Caco-2 (cell line): ENCODE measurements at places on chromosomes 12 and 14.

GRCh38 chr12:88763536-88764100, 183.3 kb upstream of the KITLG start:
- no peak for DNase-seq

GRCh38 chr14:65210118-65210821, 108.0 kb upstream of the MAX start:
- no peak for DNase-seq

DNA sequence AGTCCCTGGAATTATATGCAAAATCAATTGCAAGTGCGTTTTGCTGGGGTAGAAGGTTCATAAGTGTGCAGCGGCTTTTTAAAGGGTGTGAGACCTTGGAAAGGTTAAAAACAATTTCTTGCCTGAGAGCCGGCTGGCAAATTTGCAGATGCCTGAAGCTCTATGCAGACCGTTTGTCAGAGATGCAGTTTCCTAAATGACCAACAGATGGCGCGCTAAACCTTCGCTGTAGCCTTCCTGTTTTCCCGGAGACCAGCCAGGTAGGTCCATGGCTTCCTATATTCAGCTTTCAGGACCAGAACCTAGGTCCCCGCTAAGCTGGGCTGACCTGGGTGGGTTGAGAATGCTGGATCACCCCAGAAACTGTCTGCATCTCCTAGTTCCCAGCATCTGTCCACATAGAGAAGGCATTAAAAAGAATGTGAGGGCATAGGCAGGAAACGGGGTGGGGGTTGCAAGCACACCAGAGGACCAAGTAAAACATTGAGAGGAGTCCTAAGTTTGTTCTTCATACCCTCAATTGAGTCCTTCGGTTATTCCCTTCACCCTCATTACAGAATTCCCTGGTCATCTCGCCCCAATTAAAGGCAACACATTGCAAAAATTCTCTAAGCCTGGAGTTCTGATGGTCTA, 5.7 kb upstream of the NOS1 start:
- peak; percentile 69 for DNase-seq

DNA sequence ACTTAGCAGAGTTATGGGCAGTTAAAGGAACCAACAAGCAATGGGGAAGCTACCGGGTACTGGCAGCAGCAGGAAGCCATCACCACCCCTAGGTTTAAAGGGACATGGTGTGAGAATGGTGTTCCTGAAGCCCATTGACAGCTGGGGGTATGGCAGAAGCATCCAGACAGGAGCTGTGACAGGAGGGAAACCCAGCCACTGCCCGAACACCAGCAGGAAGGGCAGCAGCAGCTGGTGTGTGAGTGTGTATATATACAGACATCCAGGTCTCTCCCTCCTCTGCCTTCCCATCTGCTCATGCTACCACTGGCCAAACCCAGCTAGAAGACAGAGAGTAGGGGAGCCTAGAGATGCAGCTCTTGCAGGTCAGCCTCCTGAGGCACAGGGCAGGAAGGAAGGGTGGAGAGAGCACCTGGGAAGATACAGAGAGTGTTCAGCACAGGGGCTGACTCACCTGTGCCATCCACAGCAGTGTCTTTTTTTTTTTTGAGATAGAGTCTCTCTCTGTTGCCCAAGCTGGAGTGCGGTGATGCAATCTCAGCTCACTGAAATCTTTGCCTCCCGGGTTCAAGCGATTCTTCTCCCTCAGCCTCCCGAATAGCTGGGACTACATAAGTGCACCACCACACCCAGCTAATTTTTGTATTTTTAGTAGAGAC, 9.2 kb upstream of the ADCK1 start:
- DNase-seq, result no peak

DNA sequence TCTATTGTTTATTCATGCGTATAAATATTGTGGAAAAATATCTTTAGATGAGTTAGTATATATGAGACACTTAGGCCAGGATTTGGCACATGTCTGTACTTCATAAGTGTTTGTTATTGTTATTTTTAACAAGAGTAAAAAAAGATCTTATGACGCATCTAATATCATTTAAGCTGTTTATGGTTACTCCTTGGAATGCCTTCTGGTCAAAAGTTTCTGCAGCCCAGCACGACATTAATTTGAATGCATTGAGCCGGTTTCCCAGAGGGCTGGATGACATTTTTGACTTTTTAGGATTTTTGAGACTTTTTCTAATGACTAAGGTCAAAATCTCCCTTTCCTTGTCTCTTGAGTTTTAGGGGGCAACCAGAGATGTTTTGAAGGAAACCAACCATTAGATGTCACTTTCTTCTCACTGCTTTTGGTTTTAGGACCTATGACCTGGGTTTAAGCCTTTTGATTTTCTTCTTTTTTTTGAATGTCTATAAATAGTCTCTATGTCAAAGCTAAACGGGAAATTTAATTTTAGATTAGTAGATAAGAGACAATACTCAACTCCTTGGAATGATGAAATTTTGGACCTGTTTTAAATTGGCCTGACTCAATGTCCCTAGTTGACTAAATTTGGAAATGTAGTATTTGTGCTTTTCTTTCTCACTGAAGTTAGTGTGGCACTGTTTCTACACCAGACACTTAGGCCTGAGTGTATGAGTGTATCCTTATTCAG, 215.5 kb downstream of the AEBP2 start:
- no peak for DNase-seq

DNA sequence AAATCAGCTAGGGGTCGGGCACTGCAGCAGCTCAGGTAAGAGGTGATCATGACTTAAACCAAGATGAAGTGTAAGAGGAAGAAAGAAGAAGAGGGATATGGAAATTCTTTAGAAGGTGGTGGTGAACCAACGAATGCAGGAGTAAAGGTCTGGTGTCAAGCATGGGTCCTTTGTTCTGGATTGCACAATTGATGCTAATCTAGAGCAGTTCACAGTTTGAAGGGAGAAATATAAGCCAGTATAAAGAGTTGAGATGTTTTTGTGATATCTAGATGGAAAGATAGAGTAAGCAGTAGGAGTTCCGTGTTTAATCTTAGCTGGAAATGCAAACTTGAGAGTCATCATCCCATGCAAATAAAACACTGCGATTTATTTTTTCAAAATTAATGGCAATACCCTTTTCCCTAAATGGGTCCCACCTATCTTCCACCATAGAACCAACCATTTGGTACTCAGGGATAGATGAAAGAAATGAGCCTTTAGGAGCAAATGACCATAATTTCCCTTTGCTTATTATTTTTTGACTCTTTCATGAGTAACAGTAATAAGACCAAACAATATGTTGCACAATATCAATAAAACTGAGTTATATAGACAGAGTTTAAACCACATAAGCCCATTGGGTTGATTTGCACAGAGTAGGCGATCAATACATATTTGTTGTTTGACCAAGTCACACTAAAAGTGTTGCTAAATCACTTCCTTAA, 15.0 kb upstream of the MGP start:
- no peak for DNase-seq

GRCh38 chr14:32074887-32075572, 2.1 kb upstream of the ARHGAP5 start:
- DNase-seq, result no peak

GRCh38 chr12:28793581-28794151, 355.4 kb upstream of the FAR2 start:
- DNase-seq, result no peak

GRCh38 chr12:96164951-96165811, 29.0 kb upstream of the ELK3 start:
- no peak for DNase-seq

DNA sequence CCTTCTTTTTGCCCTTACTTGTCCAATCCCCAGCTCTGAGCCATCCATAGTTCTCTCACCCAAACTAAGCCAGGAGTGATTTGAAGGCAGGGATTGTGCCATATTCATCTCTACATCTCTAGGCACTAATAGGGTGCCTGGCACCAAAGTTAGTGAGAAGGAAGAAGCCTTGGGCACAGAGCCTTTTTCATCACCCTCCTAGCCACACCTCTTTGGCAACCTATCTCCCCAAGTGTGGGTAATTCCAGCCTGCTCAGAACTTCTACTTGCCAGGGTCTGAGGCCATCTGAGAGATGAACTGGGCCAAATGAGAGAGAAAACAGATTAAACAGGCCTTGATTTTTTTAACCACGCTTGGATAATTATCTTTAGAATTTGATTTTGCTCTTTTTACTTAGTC, 61.3 kb downstream of the PHLDA1 start:
- no peak for DNase-seq

DNA sequence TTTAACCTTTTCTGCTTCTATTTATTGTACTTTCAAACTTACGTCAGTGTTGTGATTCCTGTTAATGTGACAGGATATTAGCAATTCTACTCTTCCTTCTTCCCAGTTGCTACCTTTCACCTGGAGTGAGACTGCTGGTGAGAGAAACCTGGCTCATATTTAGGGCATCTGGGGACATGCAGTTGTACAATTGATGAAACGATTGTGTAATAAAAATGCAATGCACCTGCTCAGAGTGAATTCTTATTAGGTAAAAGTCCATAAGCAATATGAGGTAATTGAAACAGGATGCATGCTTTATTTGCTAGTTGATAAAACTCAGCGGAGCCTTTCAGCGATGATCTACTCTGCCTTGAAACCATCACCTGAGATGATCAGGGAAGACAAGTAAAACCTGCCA, 116.1 kb upstream of the FBXO33 start:
- no peak for DNase-seq

DNA sequence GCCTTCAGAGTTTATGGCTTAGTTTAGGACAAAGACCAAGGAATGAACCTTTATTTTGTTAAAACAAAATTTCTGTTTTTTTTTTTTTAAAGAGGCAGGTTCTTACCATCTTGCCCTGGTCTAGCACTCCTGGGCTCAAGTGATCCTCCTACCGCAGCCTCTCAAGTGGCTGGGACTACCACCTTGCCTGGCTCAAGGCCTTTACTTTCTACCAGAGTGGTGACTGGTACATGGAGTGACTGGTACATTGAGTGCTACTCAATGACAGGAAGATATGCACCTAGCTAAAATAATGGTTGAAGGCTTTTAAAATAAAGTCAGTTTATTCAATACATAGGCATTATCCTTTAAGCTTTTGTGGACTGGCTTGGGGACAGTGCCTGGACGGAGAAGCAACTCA, 32.6 kb downstream of the PRICKLE1 start:
- DNase-seq, result no peak

- no peak for DNase-seq
Measured at GRCh38 chr12:42432517-42433140, 106.7 kb downstream of the PPHLN1 start.

- DNase-seq, result no peak
Measured at GRCh38 chr14:70708717-70709570, 67.2 kb downstream of the TTC9 start.

DNA sequence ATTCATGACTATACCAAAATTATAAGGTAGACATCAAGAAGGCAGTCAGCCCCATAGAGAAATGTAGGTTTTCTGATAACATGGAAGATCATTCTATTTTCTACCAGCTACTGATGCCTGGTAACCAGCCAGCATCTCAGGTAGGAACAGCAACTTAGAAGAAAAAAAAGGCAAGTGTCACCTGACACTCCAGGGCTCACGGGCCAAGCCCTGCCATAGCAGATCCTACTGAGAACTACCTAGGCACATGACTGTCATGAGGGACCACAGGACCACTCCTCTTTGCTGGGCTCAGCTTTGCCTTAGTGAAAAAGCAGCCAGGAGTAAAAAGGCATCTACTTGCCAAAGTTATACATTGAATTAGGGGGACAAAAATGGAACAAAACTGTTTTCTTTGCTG, 33.4 kb downstream of the CORO1C start:
- no peak for DNase-seq

- DNase-seq, result no peak
Measured at GRCh38 chr12:64585104-64585503, 25.2 kb upstream of the RASSF3 start.

- DNase-seq, result no peak
Measured at GRCh38 chr14:22313172-22313801, 275.7 kb downstream of the DAD1 start.

GRCh38 chr12:31019976-31020375, 53.7 kb upstream of the DDX11 start:
- no peak for DNase-seq

GRCh38 chr14:94111276-94112095, 950 bp downstream of the IFI27 start:
- no peak for DNase-seq

DNA sequence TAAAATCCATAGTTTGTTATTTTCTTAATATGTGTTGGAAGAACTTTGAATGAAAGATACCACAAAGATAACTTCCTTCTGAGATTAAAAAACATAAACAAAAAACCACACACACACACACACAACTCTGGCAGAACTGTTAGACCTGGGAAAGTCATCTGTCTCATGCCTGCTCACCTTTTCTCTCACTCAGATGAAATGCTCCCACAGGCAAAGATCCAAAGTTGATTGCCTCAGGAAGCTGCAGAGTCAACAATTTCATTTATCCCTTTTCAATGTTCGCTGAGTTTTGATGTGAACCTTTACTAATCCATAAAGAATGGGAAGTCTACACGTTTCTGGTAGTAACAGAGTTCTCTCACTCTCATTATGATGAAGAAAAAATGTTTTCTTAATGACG, 112.0 kb downstream of the DENND5B start:
- DNase-seq, result no peak
